Islet precursor cell (in vitro differentiated cells): ENCODE measurements at places on chromosomes 3 and 15.

- no peak for DNase-seq
Observed at GRCh38 chr15:68353421-68354135, 76.0 kb downstream of the FEM1B start.

DNA sequence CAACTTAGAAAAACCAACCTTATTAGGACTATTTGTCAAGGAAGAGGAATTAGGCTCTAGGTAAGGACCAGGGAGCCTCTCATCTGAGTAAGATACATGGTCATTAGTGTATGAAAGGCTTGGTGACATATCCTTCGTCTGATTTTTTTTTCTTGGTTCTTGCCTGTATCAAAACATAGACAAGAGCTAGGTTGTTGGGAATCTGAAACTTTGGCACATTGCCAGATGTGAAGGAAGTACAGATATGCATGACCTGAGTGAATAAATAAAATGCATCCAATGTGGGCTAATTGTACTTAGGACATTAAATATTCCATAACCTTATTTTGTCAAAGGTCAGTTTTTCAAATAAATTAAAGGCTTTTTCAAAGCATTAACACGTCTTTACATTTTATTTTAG is 151.8 kb downstream of the SYNPR start:
- no peak for DNase-seq

DNA sequence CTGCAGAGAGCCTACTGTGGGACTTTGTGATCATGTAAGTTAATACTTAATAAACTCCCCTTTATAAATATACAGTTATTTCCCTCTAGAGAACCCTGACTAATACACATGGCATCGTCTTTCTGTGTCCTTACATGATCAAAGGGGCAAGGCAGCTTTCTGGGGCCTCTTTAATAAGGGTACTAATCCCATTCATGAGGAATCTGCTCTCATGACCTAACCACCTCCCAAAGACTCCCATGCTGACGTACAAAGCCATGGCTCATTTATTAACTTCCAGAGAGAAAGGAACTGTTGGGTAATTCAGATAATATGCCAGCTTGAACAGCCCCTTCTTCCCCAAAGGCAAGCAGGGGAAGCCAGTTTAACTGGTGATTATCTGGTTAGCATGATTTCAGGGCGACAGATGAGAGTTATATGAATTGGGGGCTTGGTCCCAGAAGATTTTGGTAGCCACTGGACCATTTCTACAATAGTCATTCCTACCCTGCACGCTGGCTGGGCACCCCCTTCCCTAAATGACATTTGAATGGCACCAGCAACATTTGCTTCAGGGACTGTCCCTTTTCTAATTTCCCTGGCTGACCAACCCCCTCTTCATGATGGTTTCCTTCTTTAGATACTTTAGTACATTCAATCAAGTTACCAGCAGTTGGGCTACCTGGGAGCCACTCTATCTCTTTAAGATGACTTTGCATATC is 83.6 kb upstream of the C3orf80 start:
- no peak for DNase-seq

DNA sequence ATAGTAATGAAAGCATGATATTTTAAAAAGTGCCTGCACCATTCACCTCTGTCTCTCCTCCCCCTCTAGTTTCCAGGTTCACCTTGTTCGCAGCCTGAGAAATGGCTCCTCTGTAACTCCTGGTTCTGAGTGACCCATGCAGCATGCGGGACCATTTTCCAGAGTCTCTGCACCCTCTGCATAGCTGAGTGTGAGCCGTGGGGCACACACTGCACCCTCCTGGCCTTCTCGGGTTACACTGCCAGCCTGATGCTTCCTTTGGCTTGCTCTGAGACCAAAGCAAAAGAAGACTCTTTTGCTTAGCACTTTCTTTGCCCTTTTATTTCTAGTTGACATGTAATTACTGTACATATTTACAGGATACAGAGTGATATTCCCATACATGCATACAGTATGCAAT is 287.3 kb downstream of the GABRG3 start:
- no peak for DNase-seq

DNA sequence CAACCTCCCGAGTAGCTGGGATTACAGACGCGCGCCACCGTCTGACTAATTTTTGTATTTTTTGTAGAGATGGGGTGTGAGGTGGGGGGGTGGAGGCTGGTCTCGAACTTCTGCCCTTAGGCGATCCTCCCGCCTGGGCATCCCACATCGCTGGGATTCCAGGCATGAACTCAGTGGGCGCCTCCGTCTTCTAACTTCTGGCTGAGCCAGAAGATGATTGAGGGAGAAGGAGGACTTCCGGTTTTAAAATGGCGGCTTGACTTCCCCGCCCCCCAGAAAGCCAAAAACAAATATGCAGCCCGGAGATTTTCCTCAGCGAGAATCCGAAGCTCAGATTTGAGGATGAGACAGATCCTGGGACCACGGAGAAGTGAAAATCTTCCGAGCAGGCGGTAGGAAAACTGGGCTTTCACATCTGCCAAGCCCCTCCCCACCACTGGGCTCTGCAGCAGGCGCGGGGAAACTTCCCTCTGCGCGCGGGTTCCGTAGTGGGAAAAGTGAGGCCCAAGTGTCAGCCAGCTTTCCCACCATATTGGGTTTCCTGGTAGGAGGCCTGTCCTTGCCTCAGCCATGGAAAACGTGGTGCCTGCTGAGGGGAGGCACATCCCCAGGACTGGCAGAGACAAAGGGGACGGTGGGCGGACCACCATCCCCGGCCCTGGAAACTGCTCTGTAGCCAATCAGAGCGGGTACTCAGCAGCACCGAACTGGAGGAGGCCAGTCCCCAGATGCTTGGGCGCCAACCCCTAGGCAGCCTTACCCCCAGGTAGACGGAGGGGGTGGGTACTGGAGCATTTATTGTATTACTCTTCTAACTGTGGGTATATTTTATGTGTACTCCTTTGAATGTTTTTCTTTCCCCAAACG is 17.3 kb downstream of the CHST14 start:
- no peak for DNase-seq

DNA sequence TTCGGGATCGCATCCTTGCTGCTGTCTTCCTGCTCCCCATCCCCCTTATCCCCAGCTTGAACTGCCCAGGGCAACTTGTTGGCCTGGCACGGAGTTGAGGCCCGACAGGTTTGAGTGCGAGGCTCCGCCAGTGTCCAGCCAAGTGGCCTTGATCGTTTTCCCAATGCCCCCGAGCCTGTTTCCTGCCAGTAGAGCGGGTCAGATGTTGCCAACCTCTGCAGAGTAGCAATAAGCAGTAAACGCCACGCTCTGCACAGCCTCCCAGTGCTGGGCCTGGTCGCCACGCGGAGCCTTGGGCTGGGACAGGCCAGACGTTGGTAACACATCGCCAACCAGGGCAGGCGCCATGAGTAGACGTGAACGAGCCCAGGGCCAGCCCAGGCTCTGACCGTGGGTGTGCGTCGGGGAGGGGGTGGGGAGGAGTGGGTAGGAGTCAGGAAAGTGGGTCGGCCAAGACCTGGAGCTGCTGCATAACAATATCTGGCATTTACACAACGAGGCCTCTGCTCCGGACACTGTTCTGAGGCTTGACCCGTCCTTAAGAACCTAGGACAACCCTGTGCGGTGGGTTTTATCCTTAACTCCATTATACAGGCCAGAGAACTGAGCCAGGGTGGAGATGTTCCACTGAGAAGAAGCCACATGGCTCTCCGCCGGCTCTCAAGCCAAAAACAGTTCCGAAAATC is 444 bp upstream of the ABHD14A start:
- no peak for DNase-seq

- no peak for DNase-seq
Observed at GRCh38 chr3:168591587-168591986, 495.9 kb upstream of the GOLIM4 start.

DNA sequence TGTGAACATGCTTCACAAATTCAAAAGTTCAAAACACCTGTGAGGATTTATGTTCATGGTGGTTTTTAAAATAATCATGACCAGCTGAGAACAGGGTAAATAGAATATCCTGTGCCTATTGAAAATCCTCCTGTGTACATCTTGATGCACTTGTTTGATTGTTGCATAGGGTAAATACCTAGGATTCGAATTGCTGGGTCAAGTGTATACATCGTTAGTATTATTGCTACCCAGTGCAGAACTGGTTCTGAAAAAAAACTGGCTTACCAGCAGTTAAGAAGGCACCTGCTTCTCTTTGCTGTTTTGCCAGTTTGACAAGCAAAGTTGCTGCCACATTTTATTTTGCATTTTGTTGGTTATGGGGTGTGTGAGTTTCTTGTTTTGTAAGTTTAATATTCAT is 272.6 kb downstream of the CLSTN2 start:
- DNase-seq = no peak

DNA sequence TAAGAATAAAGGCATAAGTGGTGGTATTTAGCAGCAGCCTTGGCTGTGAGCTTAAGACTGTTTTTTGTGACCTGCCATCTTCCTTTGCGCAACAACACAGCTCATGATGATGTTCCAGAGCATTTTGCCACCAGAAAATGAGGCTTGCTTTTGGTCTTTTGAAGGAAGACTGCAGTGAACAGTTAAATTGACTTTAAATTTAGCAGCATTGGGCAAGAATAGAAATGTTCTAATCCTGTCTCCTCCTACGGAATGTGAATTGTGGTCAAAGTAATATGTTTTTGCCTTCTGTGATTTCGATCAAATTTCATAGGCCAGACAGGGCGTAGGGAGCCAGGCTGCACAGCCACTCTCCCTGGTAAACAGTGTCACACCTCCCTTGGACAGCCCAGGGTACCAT is 460.7 kb upstream of the RASGRP1 start:
- DNase-seq = no peak

- DNase-seq = no peak
Observed at GRCh38 chr15:66625974-66626373, 60.2 kb upstream of the LCTL start.

DNA sequence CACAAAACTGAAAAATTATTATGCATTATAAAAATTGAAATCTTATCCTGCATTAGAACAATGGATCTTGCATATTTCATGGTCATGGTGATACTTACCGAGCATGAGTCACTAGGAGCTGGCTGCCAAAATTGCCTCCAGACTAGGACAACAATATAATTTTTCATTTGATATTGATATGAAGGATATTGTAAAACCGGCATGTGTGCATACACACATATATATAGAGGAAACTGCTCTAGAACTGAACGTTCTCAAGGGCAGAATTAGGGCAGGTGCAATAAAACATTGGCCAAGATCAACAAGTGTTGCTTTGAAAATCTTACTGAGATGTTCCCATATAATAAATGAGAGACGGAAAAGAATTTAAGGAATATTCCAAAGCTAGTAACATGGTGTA is 319.4 kb upstream of the POU1F1 start:
- DNase-seq = no peak

- DNase-seq = peak; percentile 58
Observed at GRCh38 chr3:152183473-152183872, 85.3 kb upstream of the MBNL1 start.

DNA sequence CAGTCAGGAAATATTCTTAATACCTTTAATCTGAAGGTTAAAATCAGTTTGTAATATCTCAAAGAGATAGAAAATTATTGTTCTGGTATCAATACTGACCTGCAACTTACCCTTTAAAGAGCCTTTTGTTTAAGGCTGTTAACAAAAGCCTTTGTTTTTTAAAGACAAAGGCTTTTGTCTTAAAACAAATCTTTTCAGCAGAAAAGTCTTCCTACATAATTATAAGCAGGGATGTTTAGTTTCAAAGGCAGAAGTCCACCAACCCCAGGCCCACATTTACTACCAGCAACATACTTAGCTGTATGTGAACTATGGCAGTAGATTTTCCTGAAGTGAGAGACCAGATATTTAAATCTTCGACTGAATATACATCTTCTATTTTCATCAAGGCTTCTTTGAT is 36.2 kb downstream of the SLC30A4 start:
- no peak for DNase-seq

DNA sequence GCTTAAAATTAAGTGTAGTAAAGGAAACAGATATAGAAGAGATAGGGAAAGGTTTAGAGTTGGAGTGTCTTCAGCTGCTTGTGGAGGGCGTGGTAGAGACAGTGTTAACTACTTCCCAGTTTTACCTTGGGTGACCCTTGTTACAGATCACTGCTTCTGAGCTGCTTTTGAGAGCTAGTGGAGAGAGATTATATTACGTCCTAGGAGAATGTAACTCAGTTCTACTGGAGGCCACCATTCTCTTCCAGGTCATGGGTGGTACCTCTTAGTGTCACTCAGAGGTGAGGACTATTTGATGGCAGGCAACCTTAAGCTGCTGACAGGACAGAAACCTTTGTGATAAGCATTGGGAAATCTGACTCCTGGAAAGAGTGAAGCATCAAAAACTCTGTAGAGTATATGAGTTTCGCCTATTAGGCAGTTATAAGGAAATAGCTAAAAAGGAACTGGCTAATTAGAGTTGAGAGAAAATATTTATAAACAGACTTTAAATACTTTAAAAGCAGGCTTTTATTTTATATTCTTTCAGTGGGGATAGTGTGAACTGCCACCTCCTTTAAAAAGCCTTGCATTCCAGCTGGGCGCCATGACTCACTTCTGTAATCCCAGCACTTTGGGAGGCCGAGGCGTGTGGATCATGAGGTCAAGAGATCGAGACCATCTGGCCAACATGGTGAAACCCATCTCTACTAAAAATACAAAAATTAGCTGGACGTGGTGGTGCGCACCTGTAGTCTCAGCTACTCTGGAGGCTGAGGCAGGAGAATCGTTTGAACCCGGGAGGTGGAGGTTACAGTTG is 106.5 kb downstream of the ZNF609 start:
- no peak for DNase-seq

DNA sequence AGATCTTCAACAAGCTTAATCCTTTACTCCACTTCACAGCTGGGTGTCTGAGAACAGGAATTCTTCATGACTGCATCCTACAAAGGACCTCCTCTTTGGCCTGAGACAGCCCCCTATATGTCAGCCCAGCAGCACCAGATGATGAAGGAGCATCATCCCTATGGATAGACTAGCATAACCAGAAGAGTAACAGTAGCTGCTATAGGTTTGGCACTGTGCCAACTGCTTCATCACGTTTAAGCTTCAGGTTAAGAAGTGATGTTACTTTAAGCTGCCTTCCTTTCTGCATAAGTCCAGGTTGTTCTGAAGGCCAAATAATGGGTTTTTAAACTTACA is 50.6 kb downstream of the CMSS1 start:
- DNase-seq = no peak

DNA sequence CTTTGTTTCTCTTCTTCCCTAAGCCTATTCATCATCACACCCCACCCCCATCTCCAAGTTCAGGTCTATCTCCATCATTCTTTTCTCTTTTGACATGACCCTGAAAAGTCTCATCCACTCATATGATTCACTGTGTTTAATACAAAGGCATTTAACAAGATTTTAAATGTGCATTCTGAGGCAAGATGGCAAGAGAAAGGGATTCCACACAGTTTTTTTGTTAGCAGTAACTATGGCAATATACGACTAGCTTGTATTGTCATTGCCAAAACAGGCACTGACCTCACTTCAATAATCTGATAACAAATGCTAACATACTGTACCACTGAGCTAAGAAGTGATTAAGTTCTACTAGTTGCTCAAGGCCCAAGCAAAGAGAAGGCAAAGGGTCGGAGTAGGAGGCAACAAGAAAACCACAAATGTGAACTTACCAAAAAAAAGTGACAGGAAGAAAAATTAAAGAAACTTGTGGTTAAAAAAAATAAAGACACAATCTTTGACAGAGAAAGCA is 53.2 kb downstream of the FBN1 start:
- DNase-seq = no peak
